Activated CD4-positive, alpha-beta T cell treated with anti-CD3 and anti-CD28 coated beads, Interleukin-2, amount 10 ng/mL, durations not matched to agents 7 days and 5 days (primary cell): ENCODE measurements at places on chromosomes 11 and 22.

GRCh38 chr11:92128026-92128425 lies 96.6 kb upstream of the FAT3 start:
- no peak overlapping the region for H3K27ac ChIP-seq
- no peaks in the 10 kb centered on the region for H3K36me3 ChIP-seq
- H3K4me3 ChIP-seq: no peak overlapping the region
- H3K27me3 ChIP-seq: no peaks in the 10 kb centered on the region
- DNase-seq: no peak

- peaks cover 4% of the 10 kb centered on the region for H3K36me3 ChIP-seq
- no peaks in the 10 kb centered on the region for H3K27me3 ChIP-seq
- H3K27ac ChIP-seq: no peak overlapping the region
- no peak for DNase-seq
- H3K4me1 ChIP-seq: peaks cover 4% of the 10 kb centered on the region
Measured at GRCh38 chr22:50503475-50504145, 3.9 kb downstream of the LMF2 start.

GRCh38 chr11:12682737-12683500 lies 8.7 kb downstream of the TEAD1 start:
- H3K27ac ChIP-seq: no peak overlapping the region
- DNase-seq: no peak
- H3K4me3 ChIP-seq: no peak overlapping the region

GRCh38 chr11:64334764-64335735 lies 5.0 kb upstream of the CCDC88B start:
- peaks cover 51% of the 10 kb centered on the region for H3K4me1 ChIP-seq
- peaks cover 16% of the 10 kb centered on the region for H3K36me3 ChIP-seq
- no peak overlapping the region for H3K4me3 ChIP-seq
- no peak overlapping the region for H3K27ac ChIP-seq
- H3K27me3 ChIP-seq: no peaks in the 10 kb centered on the region

DNA sequence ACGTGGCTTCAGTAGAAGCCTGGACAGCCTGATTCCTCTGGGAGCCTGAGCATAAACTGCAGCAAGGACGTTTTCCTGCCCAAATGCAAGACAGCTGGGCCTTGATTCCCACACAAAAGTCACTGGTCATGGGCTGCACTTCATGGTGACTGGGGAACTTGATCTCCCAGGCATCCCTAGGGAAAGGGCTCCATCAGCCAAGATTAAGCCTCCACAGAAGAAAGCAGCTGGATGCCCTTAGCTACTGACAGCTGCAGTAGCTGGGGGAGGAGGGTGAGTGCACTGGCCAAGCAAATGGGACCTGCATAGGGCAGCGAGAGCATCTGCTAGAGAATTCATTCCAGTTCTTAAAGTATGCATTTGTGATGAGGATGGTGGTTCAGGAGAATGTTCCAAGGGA lies 267.4 kb upstream of the ISX start:
- no peaks in the 10 kb centered on the region for H3K36me3 ChIP-seq
- H3K27ac ChIP-seq: no peak overlapping the region
- H3K4me3 ChIP-seq: no peak overlapping the region
- no peaks in the 10 kb centered on the region for H3K4me1 ChIP-seq

DNA sequence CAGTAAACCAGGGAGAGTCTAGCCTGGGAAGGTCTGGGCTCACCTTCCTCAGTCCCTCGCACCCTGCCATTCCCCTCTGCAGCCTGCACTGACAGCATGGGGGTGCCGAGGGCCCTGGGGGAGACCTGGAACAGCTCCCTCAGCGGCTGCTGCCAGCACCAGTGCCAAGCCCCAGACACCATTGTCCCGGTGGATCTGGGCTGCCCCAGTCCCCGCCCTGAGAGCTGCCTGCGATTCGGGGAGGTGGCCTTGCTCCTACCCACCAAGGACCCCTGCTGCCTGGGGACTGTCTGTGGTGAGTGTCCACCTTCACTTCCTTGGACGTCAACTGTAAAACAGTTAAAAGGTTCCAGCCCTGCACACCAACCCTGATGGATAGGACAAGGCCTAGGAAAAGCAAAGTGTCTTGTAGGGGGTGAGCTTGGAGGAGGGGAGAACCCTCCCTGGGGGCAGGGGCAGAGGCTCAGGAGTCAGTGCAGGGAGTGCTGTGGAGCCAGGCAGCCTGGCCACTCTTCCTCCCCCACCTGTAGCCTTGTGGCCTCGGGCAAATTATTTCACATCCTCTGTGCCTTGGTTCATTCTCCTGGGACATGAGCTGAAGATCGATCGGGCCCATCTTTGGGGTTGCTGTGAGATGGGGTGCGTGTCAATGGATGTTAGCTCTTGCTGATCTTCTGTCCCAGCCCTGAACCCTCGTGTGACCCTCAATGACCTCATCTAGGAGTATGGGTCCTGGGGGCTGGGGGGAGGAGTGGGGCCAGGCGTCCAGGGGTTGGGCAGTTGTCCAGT lies 85.2 kb upstream of the MYOD1 start:
- no peaks in the 10 kb centered on the region for H3K4me1 ChIP-seq
- no peak for DNase-seq
- no peak overlapping the region for H3K4me3 ChIP-seq

- H3K4me3 ChIP-seq: no peak overlapping the region
- no peaks in the 10 kb centered on the region for H3K36me3 ChIP-seq
- no peak for DNase-seq
Measured at GRCh38 chr11:4436411-4436810, 12.7 kb upstream of the OR52K2 start.

DNA sequence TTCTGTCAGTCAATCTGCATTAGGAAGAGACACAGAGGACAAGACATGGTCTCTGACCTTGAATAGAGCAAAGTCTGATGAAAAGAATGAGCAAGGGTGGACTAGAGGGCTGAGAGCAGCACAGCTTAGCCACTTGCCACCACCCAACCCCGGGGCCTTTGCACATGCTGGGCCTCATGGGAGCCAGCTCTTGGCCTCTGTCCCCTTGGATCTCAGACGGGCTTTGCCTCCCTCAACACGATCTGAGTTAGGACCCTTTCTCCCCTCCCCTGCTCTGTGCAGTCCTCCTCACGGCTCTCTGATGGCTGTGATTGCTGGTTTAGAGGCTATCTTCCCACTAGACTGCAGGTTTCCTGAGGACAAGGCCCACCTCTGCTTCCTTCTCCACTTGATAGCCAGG lies 131.6 kb upstream of the B3GAT1 start:
- peaks cover 4% of the 10 kb centered on the region for H3K27me3 ChIP-seq
- no peak overlapping the region for H3K27ac ChIP-seq
- H3K4me1 ChIP-seq: no peaks in the 10 kb centered on the region
- no peak for DNase-seq

DNA sequence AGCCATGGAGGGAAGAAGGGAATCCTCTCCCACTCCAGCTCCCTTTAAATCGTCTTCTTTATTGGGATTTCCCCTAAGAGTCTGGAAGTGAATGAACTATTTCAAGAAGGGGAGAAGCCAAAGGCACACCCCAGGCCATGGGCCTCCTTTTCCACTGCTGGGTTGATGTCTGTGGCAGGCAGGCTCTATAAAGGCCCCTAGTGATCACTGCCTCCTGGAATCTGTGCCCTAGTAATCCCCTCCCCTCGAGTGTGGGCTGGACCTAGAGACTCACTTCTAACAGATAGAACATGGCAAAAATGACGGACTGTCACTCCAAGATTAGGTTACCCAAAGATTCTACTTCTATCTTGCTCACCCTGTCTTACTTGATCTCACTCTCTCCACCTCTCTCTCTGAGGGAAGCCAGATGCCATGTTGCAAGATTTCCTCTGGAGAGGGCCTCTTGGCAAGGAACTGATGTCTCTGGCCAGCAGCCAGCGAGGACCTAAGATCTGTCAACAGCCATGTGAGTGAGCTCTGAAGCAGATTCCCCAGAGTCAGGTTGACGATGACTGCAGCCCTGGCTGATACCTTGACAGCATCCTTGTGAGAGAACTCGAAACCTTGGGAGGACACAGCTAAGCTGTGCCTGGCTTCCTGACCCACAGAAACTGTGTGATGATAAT lies 444.8 kb downstream of the SOX6 start:
- no peaks in the 10 kb centered on the region for H3K27me3 ChIP-seq
- H3K4me3 ChIP-seq: no peak overlapping the region
- DNase-seq: no peak
- H3K36me3 ChIP-seq: no peaks in the 10 kb centered on the region

GRCh38 chr22:35882211-35883030 lies 146.2 kb downstream of the RBFOX2 start:
- no peaks in the 10 kb centered on the region for H3K27me3 ChIP-seq
- H3K4me1 ChIP-seq: peaks cover 15% of the 10 kb centered on the region
- H3K36me3 ChIP-seq: no peaks in the 10 kb centered on the region
- H3K4me3 ChIP-seq: no peak overlapping the region
- DNase-seq: no peak
- no peak overlapping the region for H3K27ac ChIP-seq

GRCh38 chr11:115524572-115524971 lies 20.4 kb upstream of the CADM1 start:
- no peaks in the 10 kb centered on the region for H3K27me3 ChIP-seq
- H3K4me1 ChIP-seq: no peaks in the 10 kb centered on the region
- H3K4me3 ChIP-seq: no peak overlapping the region
- no peak overlapping the region for H3K27ac ChIP-seq

DNA sequence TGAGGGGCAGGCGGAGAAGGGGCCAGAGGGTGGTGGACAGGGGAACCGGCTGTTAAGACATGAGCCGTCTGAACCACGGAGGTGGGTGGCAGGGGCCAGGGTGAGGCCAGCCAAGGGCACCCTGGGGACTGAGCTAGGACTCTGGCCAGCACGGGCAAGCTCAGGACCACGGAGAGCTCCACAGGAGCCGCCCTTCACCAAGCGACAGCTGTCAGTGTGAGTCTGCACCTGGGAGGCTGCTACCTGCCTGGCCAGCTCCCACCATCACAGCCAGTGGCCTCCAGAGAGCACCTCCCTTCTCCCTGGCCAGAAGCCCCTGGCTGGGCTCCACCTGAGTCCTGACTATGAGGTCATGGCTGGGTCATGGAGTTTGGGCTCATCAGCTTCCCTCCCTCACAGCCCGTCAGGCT lies 21.6 kb downstream of the MGAT3 start:
- no peak overlapping the region for H3K4me3 ChIP-seq
- H3K27me3 ChIP-seq: no peaks in the 10 kb centered on the region
- DNase-seq: peak; percentile 42

- H3K27me3 ChIP-seq: no peaks in the 10 kb centered on the region
- H3K4me1 ChIP-seq: peaks cover 41% of the 10 kb centered on the region
- H3K27ac ChIP-seq: peak overlapping the region; percentile 38
- no peaks in the 10 kb centered on the region for H3K36me3 ChIP-seq
- H3K4me3 ChIP-seq: no peak overlapping the region
Measured at GRCh38 chr11:118939404-118939915, 13.7 kb upstream of the BCL9L start.

- no peaks in the 10 kb centered on the region for H3K36me3 ChIP-seq
- no peaks in the 10 kb centered on the region for H3K4me1 ChIP-seq
- H3K27ac ChIP-seq: no peak overlapping the region
- no peak overlapping the region for H3K4me3 ChIP-seq
- H3K27me3 ChIP-seq: no peaks in the 10 kb centered on the region
Measured at GRCh38 chr11:97615546-97615945, 1225.7 kb downstream of the JRKL start.

DNA sequence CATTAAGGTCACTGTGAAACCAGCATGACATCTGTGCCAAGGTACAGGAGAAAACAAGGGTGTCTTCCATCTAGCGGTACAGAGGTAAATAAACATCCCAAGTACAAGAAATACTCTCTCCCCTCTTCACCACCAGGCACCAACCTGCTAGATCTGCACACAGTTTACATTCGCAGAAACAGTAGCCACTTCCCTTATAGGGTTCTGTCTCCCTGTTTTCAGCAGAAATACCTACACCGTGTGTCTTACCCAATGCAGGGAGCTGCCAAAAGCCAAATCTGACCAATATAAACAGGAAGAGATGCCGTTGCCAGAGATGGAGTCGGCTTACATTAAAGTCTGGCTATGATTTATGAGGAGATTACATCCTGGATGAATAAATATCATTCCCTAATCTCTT lies 1.2 kb downstream of the SCN4B start:
- H3K27me3 ChIP-seq: peaks cover 84% of the 10 kb centered on the region
- H3K27ac ChIP-seq: no peak overlapping the region
- peaks cover 11% of the 10 kb centered on the region for H3K4me1 ChIP-seq
- no peak overlapping the region for H3K4me3 ChIP-seq

GRCh38 chr22:36016684-36017083 lies 11.9 kb downstream of the RBFOX2 start:
- peaks cover 4% of the 10 kb centered on the region for H3K4me1 ChIP-seq
- no peak for DNase-seq
- H3K27ac ChIP-seq: no peak overlapping the region

GRCh38 chr22:30436196-30436595 lies 10.6 kb downstream of the MTFP1 start:
- DNase-seq: no peak
- H3K27ac ChIP-seq: peak overlapping the region; percentile 96
- H3K36me3 ChIP-seq: peaks cover 15% of the 10 kb centered on the region
- peaks cover 25% of the 10 kb centered on the region for H3K4me1 ChIP-seq

DNA sequence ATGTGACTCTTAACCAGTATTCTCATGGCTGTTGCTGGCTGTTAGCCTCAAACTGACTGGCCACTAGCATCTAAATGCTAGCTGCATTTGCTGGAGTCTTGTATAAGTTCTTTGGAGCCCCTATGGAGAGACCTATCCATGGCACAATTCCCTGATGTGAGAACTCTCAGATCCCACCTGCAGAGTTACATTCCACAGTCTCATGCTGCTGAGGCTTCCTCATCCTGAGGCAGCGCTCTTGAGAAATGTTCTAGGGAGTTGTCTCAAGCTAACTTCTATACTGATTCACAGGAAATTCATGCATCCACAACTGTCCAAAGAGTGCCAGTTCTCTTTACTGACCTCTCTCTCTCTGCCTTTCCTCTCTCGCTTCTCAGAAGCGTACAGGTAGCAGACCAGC lies 218.0 kb upstream of the PITPNB start:
- H3K4me1 ChIP-seq: peaks cover 2% of the 10 kb centered on the region
- no peak for DNase-seq
- no peak overlapping the region for H3K27ac ChIP-seq
- H3K27me3 ChIP-seq: no peaks in the 10 kb centered on the region
- no peak overlapping the region for H3K4me3 ChIP-seq

- no peak for DNase-seq
- H3K36me3 ChIP-seq: no peaks in the 10 kb centered on the region
- no peak overlapping the region for H3K27ac ChIP-seq
- no peaks in the 10 kb centered on the region for H3K4me1 ChIP-seq
Measured at GRCh38 chr22:31045900-31046538, 35.1 kb upstream of the SMTN start.

DNA sequence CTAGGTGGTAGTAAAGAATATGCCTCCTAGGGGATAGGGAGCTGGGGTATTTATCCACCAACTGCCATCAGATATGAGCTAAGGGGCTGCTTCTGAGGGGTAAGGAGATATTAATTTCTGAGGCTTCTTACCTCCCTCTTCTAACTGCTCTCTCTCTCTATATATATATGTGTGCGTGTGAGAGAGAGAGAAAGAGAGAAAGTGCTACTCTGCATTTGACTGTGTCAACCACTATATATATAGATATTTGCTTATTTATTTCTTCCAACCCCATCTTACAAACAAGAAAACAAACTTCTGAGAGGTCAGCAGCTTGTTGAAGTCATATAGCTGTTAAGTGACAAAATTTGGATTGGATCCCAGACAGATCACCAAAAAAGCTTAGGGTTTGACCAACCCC lies 5.9 kb upstream of the HEPACAM start:
- DNase-seq: no peak
- peaks cover 3% of the 10 kb centered on the region for H3K36me3 ChIP-seq
- peaks cover 7% of the 10 kb centered on the region for H3K27me3 ChIP-seq
- peaks cover 12% of the 10 kb centered on the region for H3K4me1 ChIP-seq
- H3K27ac ChIP-seq: no peak overlapping the region
